ENCODE measurements at places on chromosomes 11 and 22.
A peak's percentile ranks its signal among the peaks of the same experiment; 100 is the strongest.

DNA sequence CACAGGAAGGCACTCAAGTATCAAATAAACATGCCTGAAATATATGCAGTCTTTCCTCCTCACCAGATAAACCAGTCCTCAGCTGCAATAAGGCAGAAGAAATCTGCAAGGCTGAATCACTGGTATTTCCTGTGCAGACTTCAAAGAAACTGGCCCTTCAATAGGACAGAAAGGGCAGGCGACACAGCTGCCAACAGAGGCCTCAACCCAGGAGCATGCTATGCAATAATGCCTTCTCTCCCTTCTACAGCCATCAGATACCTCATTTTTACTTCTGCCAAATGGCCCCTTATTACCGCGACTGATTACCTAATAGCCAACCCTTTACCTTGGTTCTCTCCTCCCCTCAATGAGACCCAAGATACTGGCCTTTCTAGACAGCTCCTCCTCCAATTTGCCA is 8.0 kb downstream of the NUMA1 start:
- DNase-seq = peak; percentile 25

- peak; percentile 84 for DNase-seq
Observed at GRCh38 chr11:66347425-66348276, at the start of gene B4GAT1. B4GAT1 (minus strand) TSS chr11:66347629; CDS start chr11:66347545, 84 bp downstream.

DNA sequence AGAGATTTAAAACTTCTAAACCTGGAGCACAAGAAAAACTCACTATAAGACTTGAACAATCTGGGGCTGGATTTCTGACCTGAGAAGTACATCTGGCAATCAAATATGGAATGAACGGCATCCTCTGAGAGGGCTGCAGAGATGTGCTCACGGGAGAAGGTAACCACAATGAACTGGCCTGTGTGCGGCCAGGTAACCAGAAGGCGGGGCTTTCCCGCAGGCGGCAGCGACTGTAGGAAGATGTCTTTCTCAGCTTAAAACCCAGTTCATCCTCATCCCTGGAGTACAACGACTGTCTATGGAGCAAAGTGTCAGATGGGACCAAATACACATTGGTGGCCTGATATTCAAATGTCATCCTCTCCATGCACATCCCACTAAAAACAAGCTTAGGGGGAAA is 24.5 kb downstream of the MICAL3 start:
- no peak for DNase-seq

- peak; percentile 42 for DNase-seq
Observed at GRCh38 chr11:17730608-17731462, 3.7 kb upstream of the KCNC1 start.

- no peak for DNase-seq
Observed at GRCh38 chr11:132683602-132684001, 848.7 kb downstream of the OPCML start.

DNA sequence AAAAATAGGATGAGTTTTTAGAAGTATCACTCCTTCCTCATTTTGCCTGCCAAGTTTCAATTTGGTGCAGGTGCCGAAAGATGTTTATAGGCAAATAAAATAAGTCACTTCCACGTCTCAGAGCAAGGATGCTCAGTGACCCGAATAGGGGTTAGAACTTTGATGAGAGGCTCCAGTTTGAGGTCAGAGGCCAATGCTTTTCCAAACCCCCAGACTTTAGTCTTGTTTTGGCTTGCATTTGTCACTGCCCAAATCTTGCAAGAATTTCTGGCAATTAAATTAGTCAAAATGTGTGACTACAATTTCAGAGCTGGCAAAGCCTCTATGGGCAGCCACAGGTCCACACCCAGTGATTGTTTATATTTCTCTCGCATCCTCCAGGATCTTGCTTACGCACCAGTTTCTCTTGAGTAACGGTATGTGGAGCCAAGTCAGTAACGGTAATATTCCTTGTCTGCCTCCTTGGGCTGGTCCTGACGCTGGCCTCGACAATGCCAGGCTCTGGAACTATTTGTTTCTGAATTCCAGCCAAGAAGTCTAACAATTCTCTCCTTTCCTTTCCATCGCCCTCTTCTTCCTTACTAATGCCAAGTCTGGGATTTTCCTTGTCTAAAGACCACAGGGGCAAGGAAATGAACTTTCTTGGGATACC is 9.9 kb upstream of the NUP160 start:
- no peak for DNase-seq

DNA sequence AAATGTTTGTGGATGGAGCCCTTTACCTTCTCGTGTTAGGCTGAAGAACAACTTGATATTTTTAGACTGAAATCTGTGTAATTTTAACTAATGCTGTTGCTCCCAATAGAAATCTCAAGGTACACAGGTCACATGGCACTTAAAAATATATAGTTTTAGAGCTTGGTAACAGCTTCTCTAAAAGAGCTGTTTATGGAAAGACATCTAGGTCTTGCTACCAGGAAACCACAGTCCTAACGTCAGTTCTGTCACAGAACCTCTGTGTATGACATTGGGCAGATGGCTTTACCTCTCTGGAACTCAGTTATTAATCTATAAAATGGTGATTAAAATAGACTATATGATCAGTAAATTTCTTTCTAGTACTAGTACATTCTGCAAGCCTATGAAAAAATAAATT is 35.4 kb downstream of the PAK1 start:
- DNase-seq = no peak

GRCh38 chr11:10303558-10304363 is 1.1 kb upstream of the ADM start:
- DNase-seq = no peak

- no peak for DNase-seq
Observed at GRCh38 chr11:86503131-86503530, 128.4 kb downstream of the CCDC81 start.

- DNase-seq = no peak
Observed at GRCh38 chr11:26335903-26336302, 4.0 kb downstream of the ANO3 start.

DNA sequence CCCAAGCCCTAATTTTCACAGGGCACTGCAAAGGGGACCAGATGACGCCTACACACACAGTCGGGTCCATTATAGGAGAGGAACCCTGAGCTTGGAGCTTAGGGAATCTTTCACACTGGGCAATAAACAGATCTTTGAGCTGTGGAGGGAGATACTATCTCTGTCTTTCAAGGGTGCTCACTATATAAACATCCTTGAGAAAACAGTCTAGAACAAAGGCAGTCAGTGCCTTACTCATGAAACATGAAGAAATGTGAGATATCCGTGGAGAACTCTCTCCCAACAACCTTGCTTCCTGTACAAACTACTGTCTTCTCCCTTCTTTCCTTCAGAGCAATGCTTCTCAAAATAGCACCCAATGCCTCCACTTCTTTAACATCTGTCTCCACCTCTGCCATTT is 109.0 kb upstream of the APOA1 start:
- DNase-seq = no peak

DNA sequence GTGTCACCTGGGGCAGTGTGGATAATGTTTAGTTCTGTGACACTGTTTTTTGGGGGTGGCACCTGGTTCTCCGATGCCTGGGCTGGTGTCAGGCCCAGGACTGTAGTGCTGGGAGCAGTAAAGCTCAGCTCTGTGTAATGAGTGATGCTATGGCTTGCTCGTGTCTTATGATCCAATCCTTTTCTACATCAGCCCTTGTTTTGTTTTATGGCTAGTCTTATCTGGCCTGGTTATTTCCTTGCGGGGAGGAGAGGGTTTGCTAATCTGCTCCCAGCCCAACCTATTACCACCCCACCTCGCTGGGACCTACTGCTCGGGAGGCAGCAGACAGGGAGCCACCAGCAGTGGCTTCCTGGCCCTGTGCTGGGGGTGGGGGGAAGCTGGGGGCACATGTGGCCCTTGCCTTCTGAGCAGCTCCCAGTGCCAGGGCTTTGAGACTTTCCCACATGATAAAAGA is 35.0 kb upstream of the TPBGL start:
- no peak for DNase-seq

- DNase-seq = no peak
Observed at GRCh38 chr11:46120346-46121300, 631 bp downstream of the PHF21A start.

- no peak for DNase-seq
Observed at GRCh38 chr11:95925011-95925410, 1.1 kb upstream of the MTMR2 start.

DNA sequence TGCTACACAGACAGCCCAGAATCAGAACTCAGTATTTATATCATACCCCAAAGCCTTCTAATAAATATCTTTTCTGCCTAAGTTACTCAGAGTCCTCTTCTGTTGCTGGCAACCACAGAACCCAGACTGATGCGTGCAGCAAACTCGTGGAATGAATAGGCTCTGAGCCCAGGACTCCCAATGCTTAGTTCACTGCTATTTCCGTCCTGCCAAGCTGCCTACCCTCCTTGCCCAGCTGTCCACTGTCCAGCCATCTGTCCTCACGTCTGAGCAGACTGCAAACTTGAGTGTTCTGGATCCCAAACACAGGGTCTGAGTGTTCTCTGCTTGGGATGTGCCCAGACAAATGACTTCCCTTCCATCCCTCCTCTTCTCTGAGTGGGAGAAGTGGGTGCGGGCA is 19.4 kb downstream of the PTPN5 start:
- DNase-seq = no peak

GRCh38 chr11:106077609-106078455 is at the start of gene AASDHPPT:
AASDHPPT (plus strand) TSS chr11:106077662; CDS start chr11:106077711, 49 bp downstream.
- DNase-seq = no peak

DNA sequence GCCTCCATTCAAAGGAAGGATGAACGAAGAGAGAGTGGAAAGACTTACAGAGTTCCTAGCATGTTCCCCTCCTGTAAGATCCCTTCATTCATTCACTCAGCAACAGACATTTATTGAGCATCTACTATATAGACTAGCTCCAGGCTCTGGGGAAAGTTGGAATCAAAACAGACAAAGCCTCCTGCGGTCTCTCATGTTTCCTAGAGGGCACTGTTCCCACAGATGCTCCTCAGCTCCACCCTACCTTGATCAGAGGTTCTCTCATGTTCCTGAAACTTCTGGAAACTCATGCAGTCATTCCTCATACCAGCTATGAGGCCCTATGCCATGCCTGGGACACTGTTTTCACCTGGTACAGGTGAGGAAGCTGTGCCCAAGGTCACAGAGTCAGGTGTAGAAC is 11.1 kb downstream of the ALX4 start:
- DNase-seq = no peak

GRCh38 chr11:102610200-102610599 is 14.9 kb downstream of the MMP20 start:
- no peak for DNase-seq

- DNase-seq = no peak
Observed at GRCh38 chr11:7060868-7061267, 27.9 kb upstream of the RBMXL2 start.

DNA sequence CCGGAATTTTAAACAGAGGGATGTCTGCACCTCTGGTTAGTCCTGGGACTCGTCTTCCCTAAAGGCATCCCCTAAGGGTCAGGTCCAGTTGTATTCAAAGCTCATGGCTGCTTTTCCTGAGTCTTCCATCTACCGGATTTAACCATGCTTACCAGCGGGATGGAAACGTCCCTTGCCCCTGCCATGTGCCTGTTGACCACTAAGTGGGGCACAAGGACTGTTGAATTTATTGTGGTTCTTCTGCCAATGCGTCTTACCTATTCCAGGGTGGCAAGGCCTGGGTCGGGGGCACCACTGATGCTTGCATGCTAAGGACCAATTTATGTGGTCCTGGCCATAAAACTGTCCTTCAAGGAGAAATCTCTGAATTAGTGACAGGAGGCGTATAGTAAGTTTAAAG is 25.6 kb downstream of the ANKRD42 start:
- DNase-seq = no peak

DNA sequence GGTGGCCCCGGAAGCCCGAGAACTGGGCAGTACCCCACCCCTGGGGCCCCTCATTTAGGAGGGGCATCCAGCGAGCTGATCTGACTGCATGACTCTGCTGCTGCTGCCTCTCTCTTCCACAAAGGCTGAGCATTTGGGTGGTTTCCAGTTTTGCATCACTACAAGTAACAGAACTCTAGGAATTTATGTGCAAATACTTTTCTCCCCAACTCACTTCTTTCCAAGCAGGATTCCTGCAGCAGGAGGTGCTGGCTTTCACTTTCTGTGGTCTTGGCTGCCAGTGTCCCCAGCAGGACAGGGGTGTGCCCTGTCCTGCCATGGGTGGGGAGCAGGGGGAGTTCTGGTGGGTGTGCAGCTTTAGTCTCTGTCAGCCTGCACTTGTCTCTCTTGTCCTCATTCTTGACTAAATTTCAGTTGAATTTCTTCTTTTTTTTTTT is 21.2 kb downstream of the UPB1 start:
- DNase-seq = no peak

- no peak for DNase-seq
Observed at GRCh38 chr11:106785913-106786650, 232.2 kb downstream of the GUCY1A2 start.

DNA sequence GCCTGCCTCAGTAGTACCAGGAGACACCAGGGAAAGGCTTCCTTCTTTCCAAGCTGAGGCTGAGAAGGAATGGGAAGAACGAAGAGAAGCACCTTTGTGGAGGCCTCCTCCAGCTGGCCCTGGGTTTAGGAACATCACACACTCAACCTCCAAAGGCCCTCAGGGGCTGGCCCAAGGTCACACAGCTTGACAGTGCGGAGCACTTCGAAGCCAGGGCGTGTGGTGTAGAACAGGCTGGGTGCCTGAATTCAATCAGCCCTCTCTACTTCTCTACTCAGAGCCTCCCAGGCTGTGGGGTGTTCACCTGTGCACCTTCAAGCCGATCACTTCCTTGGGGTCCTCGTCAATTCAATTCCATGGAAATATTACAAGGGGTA is 727 bp upstream of the CSDC2 start:
- DNase-seq = no peak

GRCh38 chr11:90288212-90288821 is 65.5 kb upstream of the CHORDC1 start:
- no peak for DNase-seq

- DNase-seq = no peak
Observed at GRCh38 chr11:100857236-100858005, 170.3 kb downstream of the ARHGAP42 start.
